ENCODE measurements at places on chromosomes 5 and 9.
A peak's percentile ranks its signal among the peaks of the same experiment; 100 is the strongest.

GRCh38 chr5:92627186-92627585, 953.8 kb downstream of the NR2F1-AS1 start:
- no peak for DNase-seq

GRCh38 chr5:143405063-143405848, 1.8 kb upstream of the NR3C1 start:
- DNase-seq: peak; percentile 86

DNA sequence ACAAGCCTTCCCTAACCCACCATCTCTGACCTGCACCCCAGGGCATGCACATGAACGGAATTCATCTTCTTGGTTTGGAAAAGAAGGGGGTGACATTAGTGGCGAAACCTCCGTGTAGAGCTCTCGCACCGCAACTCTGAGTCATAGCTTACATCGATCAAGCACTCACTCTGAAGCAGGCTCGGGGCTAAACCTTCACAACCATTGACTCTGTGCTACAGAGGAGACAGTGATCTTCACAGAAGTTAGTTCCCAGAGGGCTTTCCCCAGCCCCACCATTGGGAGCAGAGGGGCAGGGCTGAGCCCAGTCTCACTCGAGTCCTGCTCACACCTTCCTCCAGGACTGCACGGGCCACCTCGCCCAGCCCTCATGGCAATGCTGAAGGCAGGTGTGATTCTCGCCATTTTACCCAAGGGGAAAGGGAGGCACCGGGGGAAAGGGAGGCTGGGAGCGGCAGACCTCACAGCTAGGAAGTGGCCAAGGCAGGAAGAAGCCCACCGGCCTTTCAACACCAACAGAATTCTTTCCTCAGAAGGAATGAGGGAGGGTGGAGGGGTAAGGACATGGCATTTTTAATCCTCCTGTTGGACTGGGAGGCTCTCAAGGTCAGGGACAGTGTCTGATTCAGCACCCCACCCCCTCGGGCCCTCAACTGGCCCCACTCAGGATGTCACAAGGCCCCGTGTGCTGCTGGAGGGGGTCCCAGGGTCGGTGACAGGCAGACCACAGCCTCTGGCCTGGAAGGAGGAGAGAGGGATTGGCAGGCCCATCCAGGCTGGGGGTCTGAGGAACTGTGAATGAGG, 25.9 kb upstream of the IL17B start:
- no peak for DNase-seq

DNA sequence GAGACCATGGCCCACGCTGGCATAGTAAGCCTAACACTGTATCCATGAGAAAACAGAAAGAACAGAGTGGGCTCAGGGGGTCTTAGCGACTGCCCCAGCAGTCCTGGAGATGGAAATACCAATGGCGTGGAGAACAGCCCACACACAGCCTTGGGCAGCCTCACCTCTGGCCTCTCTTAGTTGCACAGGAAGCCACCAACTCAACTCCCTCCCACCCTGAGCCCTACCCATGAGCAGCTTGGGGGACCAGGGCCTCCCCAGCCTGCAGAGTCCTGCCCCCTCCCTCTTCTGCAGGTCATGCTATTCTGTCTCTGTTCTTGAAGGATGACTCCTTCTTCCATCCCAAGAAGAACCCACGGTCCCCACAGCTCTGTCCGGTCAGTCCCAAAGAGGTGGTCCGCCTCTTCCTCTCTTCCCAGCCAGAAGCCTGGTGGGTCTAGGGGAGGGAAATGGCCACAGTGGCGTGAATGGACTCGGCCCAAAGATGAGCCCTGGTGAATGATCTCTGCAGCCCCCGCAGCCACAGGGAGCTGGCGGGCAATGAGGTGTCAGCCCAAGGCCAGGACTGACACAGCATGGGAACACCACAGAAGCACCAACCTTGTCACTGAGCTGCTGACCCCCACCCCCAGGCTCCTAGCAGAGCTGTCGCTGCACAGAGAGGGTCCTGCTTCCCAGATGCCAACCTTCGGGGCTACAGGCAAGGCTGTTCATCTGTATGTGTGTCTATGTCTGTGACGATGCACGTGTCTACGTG, 131.2 kb downstream of the ROR2 start:
- no peak for DNase-seq

DNA sequence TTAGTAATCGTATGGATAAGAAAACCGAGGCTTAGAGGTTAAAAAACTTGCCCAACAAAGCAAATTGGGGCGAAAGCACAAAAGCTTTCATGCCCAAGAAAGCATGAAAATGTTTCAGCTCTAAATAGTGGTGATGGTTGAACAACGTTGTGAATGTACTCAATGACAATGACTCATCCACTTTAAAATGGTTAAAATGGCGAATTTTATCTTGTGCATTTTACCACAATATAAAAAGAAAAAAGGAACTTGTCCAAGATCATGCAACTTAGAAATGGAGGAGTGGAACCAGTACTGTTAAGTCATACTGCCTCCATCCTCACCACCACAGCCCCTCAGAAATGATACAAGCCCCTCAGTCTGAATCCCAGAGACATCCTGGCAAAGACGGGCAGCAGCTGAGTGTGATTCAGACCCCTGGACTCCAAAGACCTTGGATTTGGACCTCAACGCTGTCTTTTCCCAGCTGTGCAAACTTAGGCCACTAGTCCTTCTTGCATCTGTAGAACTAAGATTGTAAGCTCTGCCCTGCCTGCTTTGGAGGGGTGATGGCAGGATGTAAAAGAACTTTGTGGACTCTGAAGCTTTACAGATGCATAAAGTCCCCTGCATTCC, 158.4 kb downstream of the GABBR2 start:
- no peak for DNase-seq

- peak; percentile 23 for DNase-seq
Measured at GRCh38 chr9:12697719-12698118, 4.5 kb downstream of the TYRP1 start.

DNA sequence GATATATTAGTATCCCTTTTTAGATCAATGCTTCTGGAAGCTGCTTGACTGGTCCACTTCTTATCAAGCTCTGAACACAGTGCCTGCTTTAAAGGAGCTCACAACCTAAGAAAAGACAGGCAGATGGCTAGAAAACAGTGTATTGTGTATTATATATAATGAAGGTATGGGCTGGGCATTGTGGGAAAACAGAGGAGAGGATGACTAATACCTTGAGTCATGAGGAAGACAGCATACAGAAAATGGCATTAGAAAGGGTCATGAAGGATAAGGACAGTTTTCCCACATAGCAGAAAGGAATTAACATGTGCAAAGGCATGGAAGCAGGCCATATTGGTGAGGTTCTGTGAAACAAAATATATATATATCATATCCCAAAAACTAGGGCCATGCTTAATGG, 309.6 kb downstream of the MLLT3 start:
- no peak for DNase-seq

- no peak for DNase-seq
Measured at GRCh38 chr9:18976709-18977531, 56.1 kb downstream of the SAXO1 start.

DNA sequence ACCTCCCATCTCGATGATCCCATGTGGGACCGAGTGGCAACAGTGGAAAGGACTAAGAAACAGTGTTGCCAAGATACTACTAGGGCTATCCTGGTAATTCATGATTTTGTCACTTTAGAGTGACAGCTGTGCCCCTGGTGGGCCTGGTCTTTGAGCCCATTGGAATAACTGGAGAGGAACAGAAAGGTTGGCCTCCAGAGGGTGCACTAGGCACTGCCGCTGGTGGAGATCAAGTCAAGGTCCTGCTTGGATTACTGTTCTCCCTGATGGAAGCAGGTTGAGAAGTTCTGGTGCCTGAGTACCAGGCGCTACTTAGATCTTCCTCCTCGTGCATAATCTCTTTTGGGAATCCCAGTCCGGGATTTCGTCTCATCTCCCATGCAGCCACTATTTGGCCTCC, 129.6 kb downstream of the SEC61B start:
- no peak for DNase-seq

GRCh38 chr5:9869616-9870288, 239.6 kb upstream of the TAS2R1 start:
- DNase-seq: no peak

DNA sequence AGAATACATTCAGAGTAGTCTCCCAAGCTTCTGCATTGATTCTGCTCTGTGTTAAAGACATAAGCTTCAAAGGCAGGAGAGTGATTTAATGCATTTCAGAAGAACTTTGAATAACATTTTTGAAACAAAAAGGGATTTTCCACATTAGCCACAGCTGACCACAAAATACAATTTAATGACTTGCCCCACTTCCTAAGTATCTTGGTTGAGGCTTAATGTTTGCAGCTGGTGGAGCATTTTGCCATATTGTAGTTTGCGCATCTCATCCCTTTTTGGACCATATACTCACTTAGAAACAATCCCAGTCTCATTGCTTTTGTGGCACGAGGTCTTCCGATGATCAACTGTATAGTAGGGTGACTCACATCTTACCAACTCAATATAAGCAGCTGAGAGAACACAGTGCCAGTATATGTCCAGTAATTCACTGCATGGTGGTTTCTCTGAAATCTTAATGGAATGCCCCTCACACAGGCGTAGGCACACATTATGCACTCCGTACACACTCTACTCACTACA, 455.8 kb upstream of the PTGER4 start:
- no peak for DNase-seq

- DNase-seq: peak; percentile 24
Measured at GRCh38 chr5:83253720-83254119, 176.4 kb downstream of the XRCC4 start.

DNA sequence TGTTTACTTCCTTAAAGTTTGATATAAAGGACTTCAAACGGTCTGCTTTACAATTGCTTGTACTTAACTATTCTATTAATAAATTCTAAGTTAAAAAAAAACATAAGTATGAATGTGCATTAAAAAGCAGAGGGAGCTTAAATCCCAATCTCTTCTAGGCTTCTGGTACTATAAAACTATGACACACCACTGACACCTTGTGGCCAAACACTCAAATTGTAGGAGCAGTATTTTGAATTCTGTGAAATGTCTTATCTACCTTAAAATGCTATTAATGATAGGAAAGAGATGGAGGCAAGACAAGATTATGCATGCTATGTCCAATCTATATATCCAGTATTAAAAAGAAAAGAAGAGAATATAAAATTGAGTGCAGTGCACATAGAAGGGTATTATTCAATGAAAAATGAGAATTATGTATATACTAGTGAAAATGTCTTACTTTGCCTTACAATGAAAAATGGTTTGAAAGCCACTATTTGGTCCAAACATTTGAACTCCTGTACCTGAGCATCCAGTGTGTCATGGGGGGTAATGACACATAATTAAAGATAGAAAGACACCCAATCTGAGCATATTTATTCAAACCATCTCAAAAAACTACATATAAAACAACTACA, 87.6 kb downstream of the ERP44 start:
- no peak for DNase-seq

GRCh38 chr5:126139773-126140172, 283.4 kb upstream of the GRAMD2B start:
- DNase-seq: no peak

- DNase-seq: no peak
Measured at GRCh38 chr9:134502266-134502791, 139.3 kb upstream of the COL5A1 start.

DNA sequence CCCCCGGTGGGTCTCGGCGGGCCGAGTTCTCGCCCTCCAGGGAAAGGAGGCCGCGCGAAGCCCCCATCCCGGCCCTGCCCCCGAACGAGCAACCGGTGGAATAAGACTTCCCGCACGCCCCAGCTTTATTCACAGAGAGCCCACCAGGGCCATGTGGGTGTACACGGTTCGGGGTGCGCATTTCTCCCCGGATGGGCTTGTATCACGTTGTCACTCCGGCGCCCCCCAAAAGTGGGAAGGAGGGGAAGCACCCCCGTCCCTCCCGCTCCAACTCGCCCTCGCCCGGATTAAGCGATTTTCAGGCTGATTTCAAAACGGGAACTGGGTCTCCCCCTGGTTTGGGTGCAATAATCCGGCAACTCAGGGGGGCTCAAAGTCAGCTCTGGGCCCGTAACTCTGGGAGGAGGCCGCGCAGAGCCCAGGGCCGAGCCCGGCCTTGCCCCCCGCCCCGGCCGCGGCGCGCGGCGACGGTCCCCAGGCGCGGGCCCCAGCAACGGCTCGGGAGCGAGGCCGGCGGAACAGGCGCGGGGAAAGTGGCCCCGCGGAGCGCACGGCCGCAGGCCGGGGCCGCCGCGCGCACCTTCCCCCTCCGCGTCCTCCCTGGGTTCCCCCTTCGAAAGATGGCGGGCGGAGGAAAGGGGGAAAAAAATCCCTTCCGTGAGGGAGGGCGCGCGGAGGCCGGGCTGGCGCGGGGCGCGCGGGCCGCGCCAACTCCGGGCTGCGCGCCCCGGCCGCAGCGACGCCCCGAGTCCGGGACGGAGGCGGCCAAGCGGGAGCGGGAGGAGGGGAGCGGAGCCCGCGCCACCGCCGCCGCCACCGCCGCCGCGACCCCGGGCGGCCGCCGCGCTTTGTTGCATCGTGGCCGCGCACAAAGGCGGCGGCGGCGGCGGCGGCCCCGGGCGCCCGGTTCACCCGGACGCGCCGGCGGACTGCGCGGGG, 644 bp downstream of the BRD3 start:
- DNase-seq: no peak

- DNase-seq: no peak
Measured at GRCh38 chr5:172729588-172729987, 41.4 kb downstream of the DUSP1 start.

- no peak for DNase-seq
Measured at GRCh38 chr5:167716126-167716775, 575.2 kb upstream of the WWC1 start.

DNA sequence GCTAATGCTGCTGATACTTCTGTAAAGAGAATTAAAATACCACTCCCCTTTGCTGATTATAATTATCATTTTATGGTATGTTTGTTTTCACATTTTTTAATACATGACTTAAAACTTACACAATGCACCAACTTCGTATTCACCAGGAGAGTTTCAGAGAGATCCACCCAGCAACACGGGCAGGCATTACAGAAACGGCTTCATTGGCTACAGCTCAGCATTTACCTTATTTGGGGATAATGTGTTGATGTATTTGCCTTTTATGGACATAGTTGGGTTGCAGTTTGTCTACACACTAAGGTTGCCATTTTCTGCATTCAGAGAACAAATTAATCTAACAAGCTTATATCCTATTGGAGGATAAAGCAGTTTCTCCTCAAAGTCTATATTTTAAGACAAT, 423.6 kb downstream of the PRDM9 start:
- DNase-seq: no peak

- DNase-seq: no peak
Measured at GRCh38 chr5:65305913-65306312, 175.8 kb downstream of the ADAMTS6 start.

DNA sequence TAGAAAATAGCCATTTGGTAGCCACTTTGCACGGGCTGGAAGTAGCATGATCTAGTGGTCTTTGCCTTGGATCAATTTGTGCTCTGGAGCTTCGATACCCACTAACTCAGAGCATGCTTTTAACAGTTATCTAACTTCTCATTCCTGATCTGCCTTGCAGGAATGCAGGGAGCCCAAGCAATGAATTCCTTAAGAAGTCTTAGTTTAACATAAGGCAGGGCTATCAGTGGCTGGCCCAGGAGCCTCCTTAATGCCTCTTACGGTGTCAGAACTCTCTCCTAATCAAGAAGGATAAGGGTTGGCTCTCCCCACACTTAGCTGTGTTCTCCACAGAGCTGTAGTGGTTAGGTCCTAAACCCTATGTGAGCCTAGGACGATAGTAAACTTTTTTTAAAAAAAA, 95.8 kb upstream of the TBCA start:
- no peak for DNase-seq
